ENCODE measurements at places on chromosomes 12 and 14.

DNA sequence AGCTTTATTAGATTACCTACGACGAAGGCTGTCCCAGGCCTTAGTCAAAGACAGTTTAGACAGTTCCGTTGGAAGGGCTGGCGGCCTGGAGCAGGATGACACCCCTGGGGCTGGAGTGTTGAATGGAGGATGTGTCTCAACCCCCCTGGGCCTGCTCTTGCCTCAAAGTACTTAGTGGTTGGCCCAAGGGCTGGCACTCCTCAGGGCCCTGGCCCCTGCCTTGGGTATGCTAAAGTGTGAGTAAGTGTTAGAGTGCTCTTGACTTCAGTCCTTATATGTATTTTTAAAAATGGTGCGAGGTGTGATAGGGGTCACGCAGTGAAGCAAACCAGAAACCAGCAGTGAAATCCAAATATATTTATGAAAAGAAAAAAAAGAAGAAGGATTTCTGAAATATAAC is 261.6 kb downstream of the KTN1 start:
- H3K27me3 ChIP-seq: no peaks in the 10 kb centered on the region
- H3K4me3 ChIP-seq: no peak overlapping the region
- DNase-seq: no peak
- no peaks in the 10 kb centered on the region for H3K36me3 ChIP-seq

DNA sequence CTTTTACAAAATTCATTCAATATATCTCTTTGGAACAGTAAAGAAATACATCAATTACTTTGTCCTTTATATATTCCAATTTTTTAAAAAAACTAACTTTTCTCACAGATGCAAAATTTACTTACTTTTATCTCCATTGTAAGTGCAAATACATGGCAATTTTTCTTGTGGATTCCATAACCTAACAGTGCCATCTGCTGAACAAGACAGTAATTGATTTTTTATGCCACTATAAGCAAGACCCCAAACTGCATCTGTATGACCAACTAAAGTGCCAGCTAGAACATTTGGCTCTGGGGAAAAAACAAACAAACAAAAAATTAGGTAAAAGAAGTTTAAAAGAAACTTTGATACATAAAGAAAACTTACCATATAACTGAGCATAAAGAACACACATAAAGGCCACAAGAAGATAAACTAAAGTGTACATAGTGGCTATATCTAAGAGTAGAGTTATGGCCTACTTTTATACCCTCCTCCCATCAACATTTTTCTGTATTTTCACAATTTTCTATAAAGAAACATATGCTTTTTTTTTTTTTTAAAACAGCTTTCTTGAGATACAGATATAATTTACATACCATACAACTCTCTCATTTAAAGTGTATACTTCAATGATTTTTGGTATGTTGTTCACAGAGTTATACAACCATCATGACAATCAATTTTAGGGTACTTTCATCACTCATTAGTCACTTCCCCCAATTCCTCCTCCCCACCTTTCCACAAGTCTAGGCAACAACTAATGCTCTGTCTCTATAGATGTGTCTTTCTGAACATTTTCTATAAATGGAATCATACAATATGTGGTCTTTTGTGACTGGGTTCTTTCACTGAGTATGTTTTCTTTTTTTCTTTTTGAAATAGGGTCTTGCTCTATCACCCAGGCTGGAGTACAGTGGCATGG is 32.6 kb downstream of the COCH start:
- no peak overlapping the region for H3K27ac ChIP-seq
- no peak for DNase-seq
- H3K4me1 ChIP-seq: no peaks in the 10 kb centered on the region
- H3K36me3 ChIP-seq: peaks cover 48% of the 10 kb centered on the region
- no peak overlapping the region for H3K4me3 ChIP-seq

DNA sequence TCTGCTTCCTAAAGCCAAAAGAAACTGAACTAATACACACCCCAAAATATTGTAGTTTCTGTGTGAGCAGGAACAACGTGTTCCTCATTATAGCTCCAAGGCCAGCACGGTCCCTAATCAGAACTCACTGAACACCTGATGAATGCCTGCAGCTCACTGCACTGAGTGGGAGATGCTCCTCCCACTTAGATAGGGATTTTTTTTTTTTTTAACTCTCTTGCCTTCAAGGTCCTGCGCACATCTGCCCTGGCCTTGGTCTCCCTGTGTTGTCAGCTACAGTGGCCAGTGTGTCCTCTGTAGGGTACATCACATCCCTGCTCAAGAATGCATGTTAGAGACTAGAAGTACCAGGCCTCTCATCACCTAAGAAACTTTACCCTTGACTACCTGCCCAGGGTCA is 44.3 kb upstream of the TMPO start:
- DNase-seq: no peak
- no peaks in the 10 kb centered on the region for H3K4me1 ChIP-seq
- H3K36me3 ChIP-seq: no peaks in the 10 kb centered on the region
- H3K27me3 ChIP-seq: no peaks in the 10 kb centered on the region

- DNase-seq: peak; percentile 42
- H3K27me3 ChIP-seq: no peaks in the 10 kb centered on the region
- H3K27ac ChIP-seq: no peak overlapping the region
These were observed 106.9 kb upstream of the DYRK2 start for GRCh38 chr12:67541625-67541991.

GRCh38 chr12:100720016-100720654 is 74.4 kb upstream of the ANO4 start:
- no peak overlapping the region for H3K4me3 ChIP-seq
- H3K27me3 ChIP-seq: peaks cover 58% of the 10 kb centered on the region
- H3K4me1 ChIP-seq: no peaks in the 10 kb centered on the region
- H3K27ac ChIP-seq: no peak overlapping the region

- H3K4me1 ChIP-seq: no peaks in the 10 kb centered on the region
- DNase-seq: no peak
- no peak overlapping the region for H3K27ac ChIP-seq
- H3K27me3 ChIP-seq: no peaks in the 10 kb centered on the region
- H3K36me3 ChIP-seq: no peaks in the 10 kb centered on the region
These were observed 39.6 kb downstream of the CDKL1 start for GRCh38 chr14:50357124-50357523.

GRCh38 chr12:14418451-14418890 is 53.0 kb downstream of the ATF7IP start:
- H3K27me3 ChIP-seq: no peaks in the 10 kb centered on the region
- H3K4me1 ChIP-seq: peaks cover 2% of the 10 kb centered on the region

GRCh38 chr12:102487226-102487625 is 6.9 kb upstream of the IGF1 start:
- no peaks in the 10 kb centered on the region for H3K4me1 ChIP-seq
- no peaks in the 10 kb centered on the region for H3K27me3 ChIP-seq
- DNase-seq: no peak
- no peaks in the 10 kb centered on the region for H3K36me3 ChIP-seq
- no peak overlapping the region for H3K4me3 ChIP-seq
- no peak overlapping the region for H3K27ac ChIP-seq

DNA sequence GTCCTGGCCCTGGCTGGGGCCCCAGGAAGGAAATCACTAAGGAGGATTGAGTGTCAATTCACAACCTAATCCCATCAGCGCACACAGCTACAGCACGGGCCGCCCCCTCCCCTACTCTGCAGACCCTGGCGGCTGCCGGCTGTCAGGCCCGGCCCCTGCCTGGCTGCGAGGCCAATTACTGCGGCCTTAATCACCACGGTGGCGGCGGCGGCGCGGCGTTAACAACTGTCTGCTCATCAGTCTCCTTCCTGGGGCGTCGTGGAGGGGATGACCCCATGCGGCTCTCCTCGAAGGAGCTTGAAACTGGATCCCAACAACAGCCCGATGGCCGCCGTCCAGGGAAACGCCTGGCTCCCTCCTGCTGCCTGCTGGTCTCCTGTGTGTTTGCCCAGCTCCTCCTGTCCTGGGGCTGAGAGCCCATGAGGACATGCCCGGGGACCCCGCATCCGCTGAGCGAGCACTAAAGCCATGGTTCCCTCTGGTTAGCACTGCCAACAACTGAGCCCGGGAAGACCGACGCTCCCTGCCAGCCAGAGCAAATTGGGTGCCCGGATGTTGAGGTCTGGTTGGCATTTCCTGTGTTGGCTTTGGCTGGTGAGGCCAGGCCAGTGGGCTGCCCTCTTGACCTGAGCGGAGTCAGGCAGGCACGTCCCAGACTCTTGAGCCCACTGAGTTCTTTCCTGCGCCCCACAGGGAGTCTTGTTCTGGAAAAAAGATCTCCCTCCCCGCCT is 21.8 kb upstream of the EIF2B2 start:
- no peak overlapping the region for H3K27ac ChIP-seq
- H3K36me3 ChIP-seq: no peaks in the 10 kb centered on the region

GRCh38 chr12:57475271-57476161 is 4.2 kb downstream of the ARHGAP9 start:
- DNase-seq: no peak
- H3K27ac ChIP-seq: no peak overlapping the region
- H3K36me3 ChIP-seq: no peaks in the 10 kb centered on the region

GRCh38 chr14:43041976-43042375 is 1435.3 kb downstream of the LRFN5 start:
- no peak overlapping the region for H3K27ac ChIP-seq
- H3K4me3 ChIP-seq: no peak overlapping the region
- no peaks in the 10 kb centered on the region for H3K4me1 ChIP-seq
- no peaks in the 10 kb centered on the region for H3K36me3 ChIP-seq
- DNase-seq: no peak

DNA sequence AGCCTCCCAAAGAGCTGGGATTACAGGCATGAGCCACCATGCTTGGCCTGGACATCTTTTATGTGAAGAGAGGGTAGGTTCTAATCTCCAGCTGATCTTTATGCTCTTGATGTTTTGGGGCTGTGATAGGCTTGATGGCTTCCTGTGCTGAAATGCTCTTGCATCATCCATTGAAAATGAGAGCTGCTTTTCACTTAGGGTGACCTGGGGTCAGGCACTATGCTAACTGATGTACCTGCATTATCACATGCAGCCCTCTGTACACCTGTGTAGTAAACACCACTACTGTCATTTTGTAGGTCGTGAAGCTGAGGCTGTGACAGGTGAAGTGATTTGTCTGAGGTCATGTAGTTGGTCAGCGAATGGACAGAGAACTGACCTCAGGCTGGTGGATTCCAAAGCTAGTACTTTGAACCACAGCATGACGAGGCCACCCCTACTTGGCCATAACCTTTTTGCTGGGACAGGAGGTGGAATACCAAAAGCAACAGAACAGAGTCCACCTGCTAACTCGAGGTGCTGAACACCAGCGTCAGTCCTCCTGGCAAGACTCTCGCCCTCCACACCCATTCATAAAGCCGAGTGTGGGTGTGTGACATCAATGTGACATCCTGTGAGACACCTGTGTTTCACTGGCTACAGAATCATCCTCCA is 69.1 kb downstream of the C12orf75 start:
- H3K4me1 ChIP-seq: no peaks in the 10 kb centered on the region
- no peak for DNase-seq
- H3K4me3 ChIP-seq: no peak overlapping the region
- no peak overlapping the region for H3K27ac ChIP-seq
- no peaks in the 10 kb centered on the region for H3K27me3 ChIP-seq

DNA sequence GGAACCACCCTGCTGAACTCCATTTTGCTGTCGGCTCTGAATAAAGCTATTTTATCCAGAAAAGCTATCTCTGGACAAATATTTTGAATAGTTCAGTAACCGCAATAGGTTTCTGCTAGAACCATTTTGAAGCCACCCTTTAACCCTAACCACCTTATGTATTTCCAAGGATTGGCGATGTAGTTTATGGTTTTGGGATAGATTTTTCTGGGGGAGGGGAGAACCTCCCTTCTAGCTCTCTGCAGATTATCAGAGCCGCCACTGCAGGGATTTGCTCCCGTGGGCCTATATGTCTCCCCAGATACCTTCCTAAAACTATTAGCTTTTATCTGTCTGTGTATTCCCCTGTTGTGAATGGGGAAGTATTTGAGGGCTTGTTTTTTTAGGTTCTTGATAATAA is 1.8 kb upstream of the TUBA1B start:
- H3K4me3 ChIP-seq: no peak overlapping the region
- H3K27me3 ChIP-seq: no peaks in the 10 kb centered on the region
- peaks cover 12% of the 10 kb centered on the region for H3K4me1 ChIP-seq
- H3K36me3 ChIP-seq: peaks cover 12% of the 10 kb centered on the region
- H3K27ac ChIP-seq: no peak overlapping the region

GRCh38 chr12:100515968-100516367 is 42.3 kb downstream of the NR1H4 start:
- no peaks in the 10 kb centered on the region for H3K4me1 ChIP-seq
- no peak for DNase-seq
- peaks cover 23% of the 10 kb centered on the region for H3K36me3 ChIP-seq
- H3K27ac ChIP-seq: no peak overlapping the region

DNA sequence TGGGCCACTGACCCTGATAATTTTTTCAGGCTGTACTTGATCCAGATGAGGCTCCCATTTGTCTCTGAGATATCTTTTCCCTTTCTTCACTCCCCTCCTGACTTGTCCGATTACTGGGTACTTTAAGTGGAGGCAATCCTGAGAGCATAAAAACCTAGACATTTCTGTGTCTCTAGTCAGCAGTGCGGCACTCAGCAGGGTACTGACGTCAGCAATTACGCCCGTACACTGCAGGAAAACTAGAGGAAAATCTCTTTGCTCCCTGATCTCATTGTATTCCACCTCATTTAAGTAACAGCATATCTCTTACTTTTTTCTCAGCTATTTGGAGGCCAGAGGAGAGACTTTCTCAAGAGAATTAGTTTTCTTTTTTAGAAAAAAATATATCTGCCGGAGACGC is 315.5 kb upstream of the OR4E1 start:
- no peak overlapping the region for H3K27ac ChIP-seq
- no peaks in the 10 kb centered on the region for H3K4me1 ChIP-seq
- H3K27me3 ChIP-seq: no peaks in the 10 kb centered on the region
- no peak for DNase-seq

GRCh38 chr12:31843398-31844095 is 114.7 kb upstream of the AMN1 start:
- H3K4me1 ChIP-seq: no peaks in the 10 kb centered on the region
- H3K36me3 ChIP-seq: no peaks in the 10 kb centered on the region
- no peak for DNase-seq
- no peak overlapping the region for H3K4me3 ChIP-seq

DNA sequence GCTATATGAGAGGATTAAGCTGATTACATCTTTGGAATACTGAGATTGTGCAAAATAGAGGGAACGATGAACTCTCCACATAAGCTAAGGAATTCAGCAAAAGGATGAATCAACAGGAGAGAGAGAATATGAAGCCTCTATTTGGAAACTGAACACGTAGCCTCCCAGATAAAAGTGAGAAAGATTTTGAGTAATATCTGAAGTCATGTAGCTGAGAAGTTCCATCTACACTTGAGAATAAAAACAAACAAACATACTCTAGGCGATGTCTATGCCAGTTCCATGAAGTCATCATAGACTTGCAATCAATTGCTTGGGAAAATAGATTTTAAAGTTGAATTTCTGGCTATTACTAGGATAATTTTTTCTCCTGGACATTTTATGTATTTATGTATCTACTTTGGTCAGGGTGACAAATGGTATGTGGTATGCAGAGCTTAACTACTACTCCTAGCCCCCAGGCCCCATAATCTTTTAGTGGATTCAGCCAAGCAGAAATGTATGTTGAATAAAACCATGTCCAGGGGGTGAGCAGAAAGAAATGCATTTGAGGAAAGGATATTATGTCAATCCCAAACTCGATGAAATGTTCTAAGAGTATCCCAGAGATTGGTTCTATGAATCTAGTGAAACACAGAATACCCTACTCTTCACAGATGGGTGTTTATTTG is 627.4 kb downstream of the DIO2 start:
- no peaks in the 10 kb centered on the region for H3K4me1 ChIP-seq
- DNase-seq: no peak
- no peaks in the 10 kb centered on the region for H3K36me3 ChIP-seq

GRCh38 chr12:60027266-60027665 is 431.4 kb downstream of the SLC16A7 start:
- peak; percentile 45 for DNase-seq
- peak overlapping the region; percentile 50 for H3K27ac ChIP-seq
- no peaks in the 10 kb centered on the region for H3K36me3 ChIP-seq
- no peaks in the 10 kb centered on the region for H3K27me3 ChIP-seq
- H3K4me1 ChIP-seq: no peaks in the 10 kb centered on the region

GRCh38 chr14:51121096-51121495 is 26.2 kb upstream of the TRIM9 start:
- H3K4me1 ChIP-seq: no peaks in the 10 kb centered on the region
- peaks cover 8% of the 10 kb centered on the region for H3K27me3 ChIP-seq
- no peak for DNase-seq
- H3K4me3 ChIP-seq: no peak overlapping the region

Data from large intestine (tissue), 12 donors.